Muscle of back (tissue), 13 donors: ENCODE measurements at places on chromosomes 6 and 20.
A peak's percentile ranks its signal among the peaks of the same experiment; 100 is the strongest.

GRCh38 chr20:8234580-8234979 is 102.5 kb downstream of the PLCB1 start:
- DNase-seq: peak; percentile 73

GRCh38 chr6:170113141-170113540 is 177.7 kb downstream of the DLL1 start:
- DNase-seq: no peak

DNA sequence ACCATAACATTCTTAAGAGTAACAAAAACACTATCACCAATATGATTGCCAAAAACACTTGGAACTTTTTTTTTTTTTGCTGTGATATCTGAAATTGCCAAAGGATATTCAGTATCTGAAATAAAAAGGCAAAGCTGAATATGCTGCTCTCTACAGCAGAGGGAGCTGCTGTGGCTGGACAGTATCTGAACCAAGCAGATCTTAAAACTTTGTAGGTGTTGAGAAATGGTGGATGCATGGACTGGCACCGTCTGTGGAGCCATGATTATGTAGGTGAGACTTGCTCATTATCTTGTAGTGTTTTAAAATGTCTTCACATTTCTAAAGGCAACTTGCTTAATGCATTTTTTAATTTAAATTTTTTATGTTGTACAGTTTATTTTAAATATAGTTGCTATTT is 9.2 kb downstream of the PDCD2 start:
- no peak for DNase-seq

DNA sequence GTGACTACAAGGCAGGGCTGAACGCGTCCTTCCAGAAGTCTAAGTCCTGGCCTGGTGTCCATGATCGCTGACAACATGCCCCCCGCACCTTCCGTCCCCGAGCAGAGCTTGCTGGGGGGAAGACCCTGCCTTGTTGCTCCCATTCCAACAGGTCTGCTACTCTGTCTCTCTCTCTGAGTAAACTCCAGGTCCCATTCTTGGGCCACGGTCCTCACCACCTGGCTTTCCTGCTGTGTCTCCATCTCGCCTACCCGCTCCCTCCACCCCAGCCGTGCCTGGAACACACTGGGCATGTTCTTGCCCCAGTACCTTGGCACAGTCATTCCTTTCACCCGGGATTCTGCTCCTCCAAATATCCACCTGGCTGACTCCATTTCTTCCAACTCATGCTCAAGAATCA is 162.3 kb downstream of the BMP7 start:
- no peak for DNase-seq

GRCh38 chr6:79436241-79436640 is 101.0 kb downstream of the LCA5 start:
- DNase-seq: no peak

- peak; percentile 75 for DNase-seq
These were observed 18.6 kb downstream of the HMGCLL1 start for GRCh38 chr6:55560290-55560885.

DNA sequence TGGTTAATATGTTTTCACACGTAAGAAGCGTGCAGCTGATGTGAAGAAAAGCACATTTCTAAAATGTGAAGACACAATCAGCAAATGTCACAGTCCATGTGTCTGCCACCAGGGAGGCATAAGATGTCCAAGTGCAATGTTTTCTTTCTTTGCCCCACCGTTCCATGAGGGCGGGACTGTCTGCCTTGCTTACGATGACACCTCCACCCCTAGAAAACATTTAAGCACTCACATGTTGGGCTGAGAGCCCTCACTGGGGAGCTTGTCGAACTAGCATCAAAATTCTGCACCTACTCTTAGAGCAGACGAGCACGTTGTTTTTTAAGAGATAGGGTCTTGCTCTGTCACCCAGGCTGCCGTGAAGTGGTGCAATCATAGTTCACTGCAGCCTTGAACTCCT is 57.6 kb downstream of the PSMG4 start:
- DNase-seq: no peak

DNA sequence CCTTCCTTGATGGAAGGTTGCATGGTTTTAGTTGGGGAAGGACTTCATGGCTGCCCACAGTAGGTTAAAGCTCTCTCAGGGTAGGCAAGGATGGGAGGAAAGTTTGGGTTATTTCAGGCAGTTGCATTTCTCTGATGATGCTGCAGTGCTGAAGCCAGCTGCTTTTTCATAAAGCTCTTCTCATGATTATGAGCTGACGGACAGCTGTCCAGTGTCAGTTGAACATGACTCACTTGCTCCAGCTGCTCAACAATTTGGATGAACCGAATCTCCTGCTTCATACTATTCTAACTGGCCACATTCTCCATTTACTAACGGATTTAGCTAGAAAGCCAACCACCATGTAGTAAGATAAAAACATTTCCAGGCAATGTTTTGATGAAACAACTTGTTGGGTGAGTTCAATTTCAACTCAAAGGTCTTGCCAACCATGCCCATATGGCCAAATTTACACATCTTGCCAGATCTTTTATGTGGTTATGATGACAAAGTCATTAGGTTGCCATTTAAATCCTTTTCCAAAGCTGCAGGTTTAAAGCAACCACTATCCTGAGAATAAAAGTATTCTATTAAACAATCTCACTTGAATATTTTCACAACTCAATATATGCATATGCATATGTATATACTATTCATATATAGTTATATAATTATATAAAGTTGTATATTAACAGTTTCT is 125.9 kb downstream of the HS3ST5 start:
- DNase-seq: no peak

DNA sequence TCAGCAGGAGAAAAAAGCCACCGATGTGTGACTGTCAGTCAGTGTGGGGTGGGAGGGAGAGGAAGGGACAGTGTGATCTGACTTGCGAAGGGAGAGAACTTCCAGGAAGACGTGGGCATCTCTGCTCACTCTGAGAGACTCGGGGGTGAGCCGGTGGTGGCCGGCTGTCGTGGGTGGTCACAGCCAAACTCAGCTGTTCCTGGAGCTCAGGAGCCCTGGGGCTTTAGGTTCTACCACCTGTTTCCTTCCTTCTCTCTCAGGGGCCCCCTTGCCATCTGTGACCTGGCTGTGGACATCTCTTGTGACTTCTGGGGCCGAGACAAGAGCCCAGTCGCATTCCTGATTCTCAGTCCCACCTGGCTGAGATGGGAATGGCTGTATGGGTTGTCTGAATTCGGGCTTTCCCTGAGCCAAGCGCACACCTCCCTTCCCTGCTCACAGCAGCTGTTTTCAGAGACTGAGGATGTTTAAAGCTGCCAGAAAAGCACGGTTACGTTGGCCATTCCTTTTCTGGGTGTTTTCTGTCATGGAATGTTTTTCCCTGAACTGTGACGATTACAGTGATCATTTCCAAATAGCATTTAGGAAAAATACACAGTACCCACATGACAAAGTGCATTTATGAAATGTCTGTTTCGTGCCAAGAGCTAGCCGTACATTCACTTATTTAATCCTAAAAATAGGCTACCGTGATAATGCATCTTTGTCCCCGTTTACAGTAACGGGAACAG is 36.5 kb downstream of the SYNJ2 start:
- peak; percentile 71 for DNase-seq

- no peak for DNase-seq
These were observed 630.7 kb upstream of the MMS22L start for GRCh38 chr6:97913721-97914120.

GRCh38 chr20:19210391-19211155 is 1.9 kb upstream of the SLC24A3 start:
- DNase-seq: no peak

GRCh38 chr20:56088375-56088774 is 83.1 kb upstream of the CBLN4 start:
- no peak for DNase-seq

- DNase-seq: no peak
These were observed 23.0 kb downstream of the ERGIC3 start for GRCh38 chr20:35564905-35565304.

GRCh38 chr6:15421945-15422733 is 176.3 kb downstream of the JARID2 start:
- DNase-seq: no peak
